Stimulated activated CD4-positive, alpha-beta T cell treated with anti-CD3 and anti-CD28 coated beads, Interleukin-12 subunit alpha, Interleukin-12 subunit beta, amount 100 ng/mL, for 4 hours (primary cell): ENCODE measurements at places on chromosomes 1 and 21.

DNA sequence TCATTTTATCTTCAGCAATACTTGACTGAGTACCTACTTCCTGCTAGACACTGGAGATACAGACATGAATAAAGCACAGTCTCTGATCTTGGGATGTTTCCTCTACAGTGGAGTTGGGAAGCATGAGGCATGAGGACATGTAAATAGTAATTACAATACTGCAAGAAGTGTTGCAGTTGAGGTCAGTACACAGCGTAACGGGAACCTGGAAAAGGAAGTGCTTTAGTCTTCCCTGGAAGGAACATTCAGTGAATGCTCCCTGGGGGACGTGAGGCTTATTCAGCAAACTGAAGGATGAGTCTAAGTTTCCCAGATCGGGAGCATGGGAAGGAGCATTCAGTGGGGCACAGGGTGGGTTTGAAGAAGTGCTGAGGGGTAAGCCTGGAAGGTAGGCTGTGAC lies 112.4 kb downstream of the PIK3R3 start:
- no peak for DNase-seq

DNA sequence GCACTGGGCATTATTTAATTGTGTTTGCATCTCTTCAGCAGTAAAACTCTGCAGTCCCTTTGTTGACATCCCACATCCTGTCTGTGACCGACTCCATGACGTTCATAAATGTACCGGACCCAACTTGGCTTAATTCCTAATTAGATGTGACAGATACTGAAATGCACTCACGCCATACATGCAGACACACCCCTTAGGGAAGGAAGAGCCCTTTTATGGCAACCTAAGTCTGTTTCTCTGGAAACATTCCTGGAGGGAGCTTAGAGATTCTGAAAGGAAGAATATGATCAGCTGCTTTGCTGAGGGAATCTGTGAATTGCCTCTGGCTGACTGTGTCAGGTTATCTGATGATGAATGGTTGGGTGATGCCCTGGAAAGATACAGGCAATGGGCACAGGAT lies 33.4 kb downstream of the ADAMTS5 start:
- no peak for DNase-seq

DNA sequence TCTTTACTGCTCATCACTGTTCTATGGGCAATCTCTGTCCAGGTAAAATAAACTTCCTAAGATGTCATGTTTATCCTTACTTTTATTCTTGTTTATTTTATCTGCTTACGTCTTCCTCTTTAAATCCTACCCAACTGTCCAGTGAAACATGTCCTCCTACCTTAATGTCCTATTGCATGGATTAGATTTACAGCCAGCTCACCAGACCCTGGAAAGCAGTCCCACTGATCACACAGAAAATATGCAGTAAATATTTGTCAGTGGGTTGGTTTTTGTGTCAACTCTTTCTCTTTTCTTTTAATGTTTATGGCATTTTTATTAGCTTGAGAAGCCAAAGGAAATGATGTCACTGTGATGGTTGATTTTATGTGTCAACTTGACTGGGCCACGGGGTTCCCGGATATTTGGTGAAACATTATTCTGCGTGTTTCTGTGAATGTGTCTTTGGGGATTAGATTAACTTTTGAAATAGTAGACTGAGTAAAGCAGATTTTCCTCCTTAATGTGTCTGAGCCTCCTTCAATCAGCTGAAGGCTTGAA lies 258.3 kb downstream of the SRGAP2C start:
- DNase-seq: no peak

DNA sequence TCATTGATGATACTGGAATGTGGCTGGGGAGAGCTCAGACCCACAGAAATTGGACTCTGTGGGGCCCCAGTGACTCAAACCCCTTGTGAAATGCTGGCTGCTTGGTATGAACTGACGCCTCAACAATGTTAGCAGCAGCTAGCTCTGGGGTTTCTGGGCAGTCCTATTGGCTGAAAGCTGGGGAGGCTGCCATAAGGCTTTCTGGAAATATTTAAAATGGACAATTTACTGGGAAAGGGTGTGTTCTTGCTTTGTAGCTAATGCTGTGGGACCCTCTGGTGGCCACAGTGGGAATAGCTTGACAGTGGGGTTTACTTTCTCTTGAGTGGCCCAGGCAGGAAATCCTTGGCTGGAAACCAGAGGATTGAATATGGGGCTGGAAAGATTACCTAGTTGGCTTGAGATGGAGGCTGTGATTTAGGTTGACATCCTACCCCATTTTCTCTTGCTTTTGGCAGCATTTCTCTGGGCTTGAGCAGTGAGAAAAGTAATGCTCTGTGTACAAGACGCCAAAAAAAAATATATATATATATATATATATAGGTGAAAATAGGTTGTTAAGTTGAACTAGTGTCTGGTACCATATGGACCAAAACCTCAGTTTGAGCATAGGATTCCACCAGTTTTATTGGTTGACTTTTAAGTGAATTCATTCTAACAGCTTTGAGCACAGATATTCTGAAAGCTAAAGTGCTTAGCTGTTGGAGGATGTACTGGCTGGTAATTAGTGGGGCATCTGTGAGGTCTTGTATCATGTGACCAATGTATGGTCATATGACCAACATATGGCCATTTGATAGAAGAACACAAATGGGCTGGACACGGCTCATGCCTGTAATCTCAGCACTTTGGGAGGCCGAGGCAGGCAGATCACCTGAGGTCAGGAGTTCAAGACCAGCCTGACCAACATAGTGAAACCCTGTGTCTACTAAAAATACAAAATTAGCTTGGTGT lies 8.2 kb upstream of the S100A10 start:
- DNase-seq: peak; percentile 72

DNA sequence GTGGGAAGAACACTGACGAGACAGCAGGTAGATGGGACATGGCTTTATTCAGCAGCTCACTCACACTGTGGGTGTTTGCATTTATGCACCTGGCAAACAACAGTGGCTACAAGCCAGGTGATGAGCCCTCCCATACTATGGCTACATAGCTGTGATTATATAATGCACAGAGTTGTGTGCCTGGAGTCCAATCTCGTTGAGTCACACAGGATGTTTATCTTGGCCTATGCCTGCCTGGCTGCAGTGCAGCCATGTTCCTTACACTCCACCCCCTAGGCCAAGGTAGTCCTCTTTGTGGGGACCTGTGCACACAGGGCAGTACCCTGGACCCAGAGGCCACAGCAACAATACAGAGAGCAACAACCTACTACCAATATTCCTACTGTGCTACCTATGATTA lies 1643.8 kb downstream of the MRPL39 start:
- DNase-seq: no peak

DNA sequence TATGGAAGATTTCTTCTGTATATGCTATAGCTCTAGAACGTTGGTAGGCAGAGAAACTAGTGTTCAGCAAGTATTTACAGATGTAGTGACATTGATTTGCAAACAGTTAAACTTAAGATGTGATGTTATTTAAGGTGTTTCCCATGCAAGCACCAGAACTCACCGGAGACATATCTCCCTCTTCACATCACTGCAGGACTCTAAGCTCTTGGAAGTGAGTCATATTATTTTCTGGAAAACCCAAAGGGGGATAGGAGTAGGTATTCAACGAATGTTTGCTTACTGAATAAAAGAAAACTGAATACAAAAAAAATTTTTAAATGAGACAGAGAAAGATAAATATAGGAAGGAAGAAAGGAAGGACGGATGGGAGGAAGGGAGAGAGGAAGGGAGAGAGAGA lies 25.0 kb downstream of the RGS4 start:
- DNase-seq: no peak

- no peak for DNase-seq
These were observed 8.6 kb upstream of the BCL2L15 start for GRCh38 chr1:113895961-113896360.

- no peak for DNase-seq
These were observed 204.5 kb upstream of the LRRC7 start for GRCh38 chr1:69363236-69363635.

DNA sequence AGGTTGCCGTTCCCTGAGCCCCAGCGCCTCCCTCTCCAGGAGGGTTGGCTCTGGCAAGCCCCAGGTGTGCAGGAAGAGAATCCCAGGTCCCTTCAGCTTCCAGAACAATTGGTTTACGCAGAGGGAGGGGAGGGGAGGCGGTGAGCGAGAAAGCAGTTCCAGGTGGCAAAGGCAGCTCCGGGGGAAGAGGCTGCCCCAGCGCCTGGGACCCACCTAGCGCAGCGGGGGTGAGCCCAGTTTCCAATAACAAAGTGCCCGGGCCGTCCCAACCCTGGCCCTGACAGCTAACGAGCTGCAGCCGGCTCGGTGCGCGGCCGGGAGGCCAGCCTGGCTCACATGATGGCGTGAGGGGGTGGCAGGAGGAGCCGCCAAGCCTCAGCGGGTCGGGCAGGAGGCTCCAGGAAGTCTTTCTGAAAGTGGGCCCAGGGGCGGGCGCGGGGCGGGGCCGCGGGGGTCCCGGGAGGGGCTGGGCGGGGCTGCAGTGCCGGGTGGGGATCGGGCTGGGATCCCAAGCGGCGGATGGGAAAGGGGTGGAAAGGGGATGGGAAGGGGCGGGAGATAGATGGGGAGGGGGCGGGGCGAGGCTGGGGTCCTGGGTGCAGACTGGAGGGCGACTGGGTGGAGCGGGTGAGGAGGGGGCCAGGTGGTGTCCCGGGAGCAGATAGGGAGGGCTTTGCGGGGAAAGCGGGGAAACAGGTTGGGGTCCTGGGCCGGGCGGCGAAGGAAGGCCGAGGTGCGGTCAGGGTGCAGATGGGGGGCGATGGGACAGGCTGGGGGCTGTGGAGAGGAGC lies 22.8 kb downstream of the DHRS3 start:
- peak; percentile 35 for DNase-seq

DNA sequence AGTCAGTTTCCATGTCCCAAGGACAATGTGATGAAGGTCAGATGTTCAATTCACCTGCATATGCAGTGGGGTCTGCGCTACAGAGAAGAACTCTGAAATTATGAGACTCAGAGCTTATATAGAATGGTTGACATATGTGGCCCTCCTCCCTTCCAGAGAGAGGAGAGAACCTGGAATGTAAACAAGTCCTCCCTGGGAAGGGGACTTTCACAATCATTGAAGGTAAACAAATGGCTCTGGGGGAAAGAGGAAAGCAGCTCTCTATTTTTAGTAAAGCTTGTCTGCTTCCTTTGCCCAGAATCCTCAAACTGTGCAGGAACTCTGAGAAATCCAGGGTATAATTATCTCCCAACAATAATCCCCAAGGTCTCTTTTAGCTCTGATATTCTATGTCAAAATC lies 9.8 kb downstream of the OVGP1 start:
- no peak for DNase-seq

- no peak for DNase-seq
These were observed 2.6 kb downstream of the C1orf116 start for GRCh38 chr1:207029701-207030521.

GRCh38 chr1:196309386-196309785 lies 298.9 kb downstream of the KCNT2 start:
- DNase-seq: no peak

DNA sequence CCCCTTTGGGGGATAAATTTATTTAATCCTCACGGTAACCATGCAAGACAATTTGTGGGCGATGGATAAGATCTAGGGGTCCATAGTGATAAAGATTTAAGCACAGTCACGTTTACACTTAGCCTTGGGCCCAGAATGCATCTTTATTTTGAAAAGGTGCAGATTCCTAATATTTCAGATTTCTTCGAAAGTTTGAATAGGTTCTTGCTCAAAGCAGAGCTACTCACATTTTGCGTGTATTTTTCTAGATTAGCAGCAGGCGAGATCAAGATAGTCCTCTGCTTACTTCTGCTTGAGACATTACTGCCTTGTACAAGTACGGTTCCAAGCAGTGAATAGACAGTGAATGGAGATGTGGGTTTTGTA lies 647 bp downstream of the TSEN15 start:
- DNase-seq: no peak

GRCh38 chr1:90412563-90412962 lies 304.5 kb downstream of the BARHL2 start:
- DNase-seq: no peak

GRCh38 chr1:192632641-192633532 lies 3.1 kb upstream of the RGS13 start:
- DNase-seq: no peak

DNA sequence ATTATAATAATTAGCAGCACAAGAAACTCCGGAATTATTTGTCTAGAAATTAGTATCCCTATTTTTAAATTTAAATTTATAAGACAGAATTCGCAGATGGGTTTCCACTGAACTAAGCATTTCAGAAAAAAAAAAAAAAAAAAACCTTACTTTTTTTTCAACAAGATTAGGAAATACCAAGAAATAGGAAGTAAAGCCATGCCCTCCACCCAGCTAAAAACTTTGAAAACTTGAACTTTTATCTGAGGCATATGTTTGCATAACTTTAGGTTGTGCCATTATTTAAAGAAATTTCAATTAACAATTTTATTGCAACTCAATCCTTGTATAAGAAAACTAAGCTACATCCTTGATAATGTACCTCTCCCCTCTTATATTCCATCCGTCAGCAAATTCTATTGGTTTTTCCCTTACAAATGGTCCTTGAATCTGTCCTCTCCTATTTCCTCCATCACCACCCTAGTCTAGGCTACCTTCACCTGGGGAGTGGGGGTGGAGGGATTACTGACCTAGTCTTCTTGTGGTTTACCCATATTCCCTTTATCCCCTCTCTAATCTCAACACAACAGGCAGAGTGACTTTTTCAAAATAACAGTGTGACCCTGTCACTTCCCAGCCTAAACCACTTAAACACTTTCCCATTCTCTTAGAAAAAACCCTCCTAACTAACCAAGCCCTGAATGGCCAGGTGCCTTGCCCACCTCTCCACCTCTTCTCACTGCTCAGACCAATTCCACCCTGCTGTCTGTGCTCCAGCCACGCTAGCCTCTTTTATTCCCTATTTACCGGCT lies 1.4 kb upstream of the EVI5 start:
- DNase-seq: no peak

GRCh38 chr1:65558215-65558614 lies 137.7 kb downstream of the LEPR start:
- DNase-seq: no peak

- DNase-seq: no peak
These were observed 50.0 kb upstream of the BOLA1 start for GRCh38 chr1:149849111-149849946.

- no peak for DNase-seq
These were observed 734 bp upstream of the C1orf210 start for GRCh38 chr1:43286115-43286514.

DNA sequence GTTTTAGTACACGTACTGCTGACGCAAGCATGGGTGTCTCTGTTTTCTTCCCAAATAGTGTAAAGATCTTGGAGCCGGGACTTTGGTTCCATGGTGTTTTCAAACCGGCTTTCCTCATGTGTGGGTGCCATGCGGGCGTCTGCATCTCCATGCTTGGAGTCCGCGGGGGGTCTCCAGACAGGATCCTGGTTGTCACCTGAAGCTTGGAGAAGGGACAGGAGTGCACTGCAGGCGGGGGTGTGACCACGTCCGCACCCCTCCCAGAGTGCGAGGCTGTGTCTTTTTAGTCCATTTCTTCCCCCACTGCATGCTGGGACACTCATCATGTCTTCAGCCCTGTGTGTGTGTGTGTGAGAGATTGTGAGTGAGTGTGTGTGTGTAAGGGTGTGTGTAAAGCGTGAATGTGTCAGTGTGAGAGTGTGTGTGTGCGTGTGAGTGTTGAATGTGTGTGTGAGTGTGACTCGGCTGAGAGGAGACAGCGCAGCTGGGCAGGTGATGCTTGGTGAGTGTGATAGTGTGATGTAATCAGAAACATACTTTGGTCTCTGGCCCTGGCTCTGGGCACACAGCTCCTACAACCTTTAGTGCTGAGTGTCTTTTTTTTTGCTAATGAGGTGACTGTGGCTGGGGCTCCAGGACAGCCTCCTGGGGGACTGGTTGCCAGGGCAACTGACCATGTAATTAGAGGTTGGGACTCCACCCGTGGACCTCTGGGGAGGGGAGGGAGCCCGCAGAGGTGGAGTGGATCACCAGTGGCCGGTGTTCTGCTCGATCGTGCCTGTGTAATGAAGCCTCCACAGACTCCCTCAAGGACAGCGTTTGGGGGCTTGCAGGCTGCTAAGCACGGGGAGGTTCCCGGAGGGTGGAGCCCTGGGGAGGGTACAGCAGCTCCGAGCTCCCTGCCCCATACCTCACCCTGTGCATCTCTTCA lies 55.1 kb downstream of the AGPAT3 start:
- no peak for DNase-seq
